NCI-H2081 (cell line): ENCODE measurements at places on chromosomes 16 and 17.

- no peak for DNase-seq
Measured at GRCh38 chr17:7471729-7472128, 7.7 kb downstream of the ZBTB4 start.

DNA sequence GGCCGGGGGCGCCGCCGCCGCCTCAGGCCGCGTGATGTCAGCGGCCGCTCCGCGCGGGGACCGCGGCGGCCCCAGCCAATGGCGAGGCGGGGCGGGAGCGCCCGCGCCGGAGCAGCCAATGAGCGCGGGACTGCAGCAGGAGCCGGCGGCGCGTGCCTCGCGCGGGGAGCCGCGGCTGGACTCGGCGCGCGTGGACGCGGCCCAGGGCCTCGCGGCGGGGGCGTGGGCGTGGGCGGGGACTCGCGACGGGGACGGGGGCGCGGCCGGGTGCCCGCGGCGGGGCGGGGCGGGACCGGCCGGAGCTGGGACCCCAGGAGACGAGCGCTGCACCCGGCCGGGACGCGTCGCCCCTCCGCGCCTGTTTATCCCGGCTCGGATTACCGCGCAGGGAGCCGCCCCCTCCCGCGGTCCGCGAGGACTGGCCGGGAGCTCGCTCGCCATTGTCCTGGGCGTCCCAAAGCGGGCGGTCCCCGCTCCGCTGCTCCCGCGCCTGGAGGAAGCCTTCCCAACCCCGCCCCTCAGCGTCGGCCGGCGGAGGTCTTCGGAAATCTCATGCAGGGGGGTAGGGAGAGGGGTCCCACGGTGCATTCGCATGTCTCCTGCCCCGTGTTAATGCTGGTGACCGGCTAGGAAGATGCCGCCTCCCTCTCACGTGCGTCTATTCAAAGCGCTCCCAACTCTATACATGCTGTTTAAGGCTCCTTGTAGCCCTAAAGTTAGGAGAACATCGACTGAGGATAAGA is at the start of gene RNF157:
Gene RNF157 (minus strand): TSS at position 33 of the 743 bp plus-strand sequence. CDS start 253 bp downstream, outside the sequence.
- DNase-seq, result peak; percentile 70

DNA sequence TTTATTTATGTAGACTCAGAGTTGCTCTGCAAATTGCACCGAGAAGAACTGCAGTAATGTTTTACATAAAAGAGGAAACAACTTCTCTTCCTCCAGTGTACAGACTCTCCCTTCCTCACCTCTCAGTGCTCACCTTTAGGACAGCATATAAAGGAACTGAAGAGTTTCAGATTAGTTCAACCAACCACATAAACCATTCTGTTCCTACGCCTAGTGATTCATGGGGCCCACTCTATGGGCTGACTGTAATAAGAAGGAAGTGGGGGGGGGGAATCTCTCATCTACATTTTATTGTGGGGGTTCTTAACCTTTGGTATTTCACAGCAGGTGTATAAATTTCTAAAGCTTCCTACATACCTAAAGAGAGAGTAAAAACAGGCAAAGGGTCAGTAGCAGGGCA is 18.3 kb downstream of the ZSWIM7 start:
- no peak for DNase-seq

GRCh38 chr16:3143598-3144320 is 8.9 kb downstream of the ZNF213 start:
- DNase-seq, result no peak

GRCh38 chr17:5861854-5862253 is 208.3 kb upstream of the WSCD1 start:
- DNase-seq, result no peak

DNA sequence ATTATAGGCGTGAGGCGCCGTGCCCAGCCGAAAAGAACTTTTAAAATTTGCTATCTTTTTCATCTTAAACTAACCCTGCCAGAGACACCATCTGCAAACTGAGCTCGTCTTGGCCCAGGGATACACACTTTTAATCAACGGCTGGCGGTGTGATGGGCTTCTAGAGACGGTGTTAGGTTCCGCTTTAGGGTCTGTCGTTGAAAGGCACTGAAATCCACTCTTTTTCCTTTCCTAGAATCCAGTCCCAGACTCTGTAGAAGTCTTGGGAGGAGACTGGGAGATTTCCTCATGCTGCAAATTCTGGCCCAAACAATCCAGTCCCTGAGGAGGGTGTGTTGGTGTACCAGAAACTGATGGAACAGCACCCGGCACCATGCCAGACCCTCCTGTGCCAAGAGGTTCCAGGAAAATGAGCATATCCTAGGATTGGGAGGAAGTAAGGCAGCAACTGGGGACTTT is 52.0 kb upstream of the TEX2 start:
- no peak for DNase-seq

DNA sequence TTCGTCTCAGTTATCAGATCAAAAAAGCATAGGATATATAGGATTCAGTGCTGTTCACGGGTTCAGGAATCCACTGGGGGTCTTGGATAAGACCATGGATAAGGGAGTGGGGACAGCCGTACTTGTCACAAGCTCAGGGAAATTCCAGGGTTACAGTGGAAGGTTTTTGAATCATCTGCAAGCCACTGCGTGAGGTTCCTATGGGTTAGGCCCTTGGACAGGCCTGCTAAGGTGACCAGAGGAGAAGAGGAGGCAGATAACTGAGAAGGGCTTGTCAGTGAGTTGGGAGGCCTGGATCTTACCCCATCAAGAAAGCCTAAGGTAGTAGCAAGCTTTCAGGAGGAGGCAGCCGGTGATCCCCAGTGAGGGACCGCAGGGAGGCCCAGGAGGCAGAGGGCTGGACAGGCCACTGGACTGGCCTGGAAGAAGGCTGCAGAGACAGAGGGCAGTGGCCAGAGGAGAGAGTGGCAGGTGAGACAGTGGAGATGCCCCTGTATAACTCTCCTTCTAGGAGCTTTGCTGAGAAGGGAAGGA is 27.3 kb downstream of the NGFR start:
- DNase-seq, result no peak

GRCh38 chr17:46135126-46135812 is 58.0 kb downstream of the KANSL1 start:
- no peak for DNase-seq

GRCh38 chr17:7296189-7296861 is 1.9 kb upstream of the YBX2 start:
- peak; percentile 68 for DNase-seq

DNA sequence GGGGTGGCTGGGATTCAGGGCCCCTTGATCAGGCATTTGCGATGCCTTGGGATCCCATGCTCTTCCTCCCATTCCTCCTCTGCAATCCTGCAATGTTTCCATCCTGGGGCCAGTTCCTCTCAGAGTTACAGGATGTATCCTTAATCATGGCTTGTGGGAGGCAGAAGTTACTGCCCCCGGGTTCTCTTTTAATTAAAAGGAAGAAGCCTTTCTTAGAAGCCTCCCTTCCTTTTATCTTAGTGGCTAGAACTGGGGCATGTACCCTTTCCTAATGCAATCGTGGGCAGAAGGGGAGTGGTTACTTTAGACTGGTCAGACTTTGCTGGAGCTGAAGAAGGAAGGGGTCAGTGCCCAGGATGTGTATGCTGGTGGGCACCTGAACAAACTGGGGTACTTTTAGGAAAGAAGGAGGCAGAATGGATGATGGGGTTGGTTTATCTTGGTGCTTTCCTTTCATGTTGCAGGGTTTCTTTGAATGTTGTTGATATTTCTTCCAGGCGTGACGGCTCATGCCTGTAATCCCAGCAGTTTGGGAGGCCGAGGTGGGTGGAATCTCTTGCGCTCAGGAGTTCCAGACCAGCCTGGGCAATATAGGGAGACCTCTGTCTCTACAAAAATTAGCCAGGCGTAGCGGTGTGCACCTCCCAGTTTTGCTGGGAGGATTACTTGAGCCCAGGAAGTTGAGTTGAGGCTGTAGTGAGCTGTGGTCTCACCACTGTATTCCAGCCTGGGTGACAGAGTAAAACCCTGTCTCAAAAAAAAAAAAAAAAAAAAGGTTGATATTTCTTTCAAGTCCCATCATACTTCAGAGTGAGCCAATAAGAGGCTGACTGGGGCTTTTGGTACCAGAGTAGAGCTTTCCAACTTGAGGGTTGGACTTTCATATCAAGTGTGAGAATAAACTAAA is 13.2 kb upstream of the SPN start:
- DNase-seq, result no peak
